ENCODE measurements at places on chromosomes 2 and 18.
A peak's percentile ranks its signal among the peaks of the same experiment; 100 is the strongest.

- no peak for DNase-seq
Measured at GRCh38 chr2:232541961-232542714, 2.6 kb downstream of the CHRNG start.

DNA sequence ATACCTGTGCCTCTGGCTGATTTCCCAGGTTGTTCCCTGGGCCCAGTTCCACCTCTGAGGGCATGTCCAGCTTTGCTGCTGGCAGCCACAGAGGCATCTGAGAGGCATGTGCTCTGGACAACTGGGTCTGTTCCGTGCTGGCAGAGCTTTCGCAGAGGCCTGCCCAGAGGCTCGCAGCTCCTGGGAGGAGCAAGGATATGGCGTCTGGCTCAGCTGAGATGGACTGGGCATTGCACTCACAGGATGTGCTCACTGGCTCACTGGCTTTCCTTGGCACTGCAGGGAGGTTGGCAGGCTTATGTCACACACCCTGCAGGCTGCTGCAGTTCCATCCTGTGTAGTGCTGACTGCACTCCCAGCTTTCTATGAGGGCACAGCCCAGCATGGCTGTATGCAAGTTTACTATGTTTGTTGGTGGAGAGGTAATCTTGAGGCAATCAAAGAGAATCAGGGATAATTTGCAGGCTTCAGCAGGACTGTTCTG is 172.3 kb downstream of the PRKCE start:
- DNase-seq: peak; percentile 93

GRCh38 chr18:519019-519879 is 18.7 kb upstream of the COLEC12 start:
- DNase-seq: no peak

DNA sequence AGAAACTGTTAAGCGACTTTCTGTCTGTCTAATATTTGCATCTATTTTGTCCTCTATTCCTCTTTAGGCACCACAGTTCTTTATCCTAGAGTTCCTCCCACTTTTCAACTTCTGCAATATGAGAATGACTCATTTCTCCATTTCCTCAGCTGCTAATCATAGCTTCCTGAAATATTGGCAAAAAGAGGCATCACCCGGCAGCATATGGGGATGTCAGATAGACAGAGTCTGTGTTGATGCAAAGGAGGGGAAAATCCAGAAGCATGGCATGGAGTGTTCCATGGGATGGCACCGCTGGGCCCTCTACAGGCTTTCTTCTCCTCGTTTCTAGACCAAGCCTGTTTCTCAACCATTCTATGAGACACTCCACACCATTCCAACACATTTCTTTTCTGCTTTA is 93.4 kb downstream of the DOCK10 start:
- no peak for DNase-seq

DNA sequence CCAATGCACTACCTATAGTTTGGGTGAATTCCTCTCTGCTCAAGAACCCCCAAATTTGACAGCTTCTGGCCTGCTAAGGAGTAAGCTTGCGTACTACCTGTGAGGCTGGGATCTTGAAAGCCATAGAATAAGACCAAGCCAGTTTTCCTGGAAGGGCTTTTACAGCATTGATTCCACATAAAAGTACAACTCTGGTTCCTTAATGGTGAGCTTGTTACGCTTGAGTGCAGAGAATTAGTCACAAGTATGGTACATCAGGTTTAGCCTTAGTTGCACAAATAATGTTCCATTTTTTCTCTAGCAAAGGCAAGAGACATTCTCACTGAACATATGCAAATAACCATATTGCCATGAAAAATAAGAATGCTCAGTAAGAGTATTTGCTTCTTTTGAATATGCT is 39.1 kb upstream of the STK39 start:
- no peak for DNase-seq

- no peak for DNase-seq
Measured at GRCh38 chr2:135279209-135279608, 227.1 kb downstream of the RAB3GAP1 start.

DNA sequence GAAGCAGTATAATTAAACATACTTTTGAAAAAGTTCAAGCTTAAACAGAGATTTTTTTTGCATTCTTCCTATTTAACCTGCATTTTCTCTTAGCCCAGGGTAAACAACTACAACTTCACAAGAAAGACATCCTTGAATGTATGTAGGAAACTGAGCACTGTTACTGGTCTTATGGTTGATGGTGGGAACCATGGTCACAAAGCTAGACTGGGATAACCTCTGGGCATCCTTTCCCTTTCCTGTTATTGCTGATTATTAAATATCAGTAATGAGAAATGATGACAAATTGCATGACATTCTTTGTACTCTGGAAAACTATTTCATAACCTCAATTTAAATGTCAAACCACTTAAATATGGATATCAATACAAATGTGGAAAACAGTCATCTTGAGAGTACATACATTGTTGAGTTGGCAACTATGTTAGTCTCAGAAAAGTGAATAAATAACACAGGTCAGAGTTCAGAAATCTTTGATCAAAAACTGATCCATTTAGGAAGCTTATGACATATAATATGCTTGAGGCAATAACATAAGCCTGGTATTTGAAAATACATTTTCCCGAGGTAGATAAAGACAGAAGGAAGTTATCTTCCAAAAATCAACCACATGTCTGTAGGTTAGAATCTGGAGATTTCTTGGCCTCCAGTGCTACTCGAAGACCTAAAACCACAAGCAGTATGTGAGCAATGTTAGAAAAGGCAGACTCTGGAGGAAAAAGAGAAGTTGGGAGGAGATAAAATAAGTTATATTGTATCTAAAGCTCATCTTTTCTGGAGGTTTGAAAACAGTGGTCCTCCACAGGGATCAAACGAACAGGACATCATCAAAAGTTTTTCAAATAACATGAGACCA is 65.2 kb upstream of the ST8SIA5 start:
- no peak for DNase-seq

GRCh38 chr2:152499331-152499816 is 164.4 kb downstream of the FMNL2 start:
- DNase-seq: peak; percentile 33

GRCh38 chr2:216507220-216508160 is 8.8 kb downstream of the RPL37A start:
- no peak for DNase-seq

GRCh38 chr2:226466589-226466988 is 333.0 kb downstream of the IRS1 start:
- no peak for DNase-seq

- DNase-seq: no peak
Measured at GRCh38 chr2:241215421-241215820, 26.9 kb downstream of the ANO7 start.

DNA sequence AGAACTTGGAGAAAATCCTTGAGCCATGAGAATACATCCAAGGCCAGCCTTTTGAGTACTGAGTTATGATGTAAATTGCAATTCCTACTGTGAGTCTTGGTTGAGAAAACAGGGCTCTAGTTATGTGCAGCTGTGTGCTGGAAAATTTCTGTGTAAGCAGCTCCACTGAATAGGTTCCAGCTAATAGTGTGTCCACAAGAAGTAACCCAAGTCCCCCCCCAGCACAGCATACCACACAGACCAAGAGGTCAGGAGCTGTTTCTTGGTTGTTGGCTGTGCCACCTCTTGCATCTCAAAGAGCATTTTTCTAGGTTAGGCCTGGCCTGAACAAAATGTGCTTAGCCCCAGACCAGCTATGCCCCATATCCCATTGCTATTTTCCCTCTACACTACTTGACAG is 36.8 kb upstream of the APCDD1 start:
- no peak for DNase-seq

- no peak for DNase-seq
Measured at GRCh38 chr2:109654326-109655050, 40.3 kb downstream of the SOWAHC start.

Measured in cerebellar nuclear complex (tissue), 1 donor.